ENCODE measurements at places on chromosomes 11 and 22.

DNA sequence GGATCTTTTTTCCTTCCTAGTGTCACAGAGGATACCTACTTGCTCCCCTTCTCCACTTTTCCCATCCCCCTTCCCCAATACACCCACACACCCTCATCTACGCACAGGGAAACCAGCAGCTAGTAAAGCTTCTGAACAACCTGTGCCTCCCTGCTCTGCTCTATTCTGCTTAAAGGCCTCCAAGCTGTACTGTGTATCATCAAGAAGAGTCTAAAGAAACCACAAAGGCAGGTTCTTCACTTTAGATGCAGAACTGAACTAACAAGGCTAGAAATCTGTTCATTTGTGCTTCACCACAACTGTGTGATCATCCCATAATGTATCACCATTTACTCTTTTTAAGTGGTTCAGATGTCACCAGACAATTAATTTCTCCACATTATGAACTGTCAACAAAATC is 132.5 kb downstream of the SGSM3 start:
- DNase-seq = no peak

DNA sequence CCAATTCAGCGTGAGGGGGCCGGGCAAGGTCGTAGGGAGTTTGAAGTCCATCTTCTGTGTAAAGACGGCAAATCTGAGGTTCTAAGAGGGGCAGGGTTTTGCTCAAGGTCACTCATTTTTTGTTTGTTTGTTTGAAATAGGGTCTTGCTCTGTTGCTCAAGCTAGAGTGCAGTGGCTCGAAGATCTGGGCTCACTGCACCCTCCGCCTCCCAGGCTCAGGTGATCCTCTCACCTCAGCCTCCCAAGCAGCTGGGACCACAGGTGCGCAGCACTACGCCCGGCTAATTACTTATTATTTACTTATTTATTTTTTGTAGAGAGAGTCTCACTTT is 355 bp upstream of the AP1B1 start:
- DNase-seq = no peak

DNA sequence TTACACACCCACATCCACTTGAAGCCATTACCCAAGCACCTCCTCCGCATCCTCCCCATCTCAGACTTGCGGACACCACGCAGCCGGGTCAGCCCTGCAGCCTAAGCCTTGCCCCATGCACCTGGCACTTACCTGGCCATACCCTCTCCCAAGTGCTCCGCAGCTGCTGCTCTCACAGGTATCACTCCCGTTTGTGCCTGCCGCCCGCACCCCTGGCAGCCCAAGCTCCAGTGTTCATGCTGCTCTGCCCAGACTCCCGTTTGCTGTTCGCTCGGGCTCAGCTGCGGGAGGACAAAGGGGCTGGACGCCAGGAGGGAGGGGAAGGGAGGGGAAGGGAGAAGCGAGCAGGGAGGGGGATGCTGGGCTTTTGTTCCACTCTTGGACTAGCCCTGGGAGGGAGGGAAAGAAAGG is at the start of gene KLHL35:
Gene KLHL35 (minus strand): TSS at position 293 of the 411 bp plus-strand sequence. CDS start 2,574 bp downstream, outside the sequence.
- DNase-seq = no peak

- no peak for DNase-seq
These were observed 16.1 kb upstream of the EED start for GRCh38 chr11:86228269-86229038.

GRCh38 chr22:36136475-36136874 is 24.1 kb downstream of the APOL3 start:
- DNase-seq = no peak

- no peak for DNase-seq
These were observed 97.4 kb downstream of the BCR start for GRCh38 chr22:23277583-23278295.

GRCh38 chr11:111379602-111380136 is 594 bp upstream of the POU2AF1 start:
- no peak for DNase-seq

GRCh38 chr22:37533995-37534394 is 14.8 kb upstream of the CARD10 start:
- no peak for DNase-seq

DNA sequence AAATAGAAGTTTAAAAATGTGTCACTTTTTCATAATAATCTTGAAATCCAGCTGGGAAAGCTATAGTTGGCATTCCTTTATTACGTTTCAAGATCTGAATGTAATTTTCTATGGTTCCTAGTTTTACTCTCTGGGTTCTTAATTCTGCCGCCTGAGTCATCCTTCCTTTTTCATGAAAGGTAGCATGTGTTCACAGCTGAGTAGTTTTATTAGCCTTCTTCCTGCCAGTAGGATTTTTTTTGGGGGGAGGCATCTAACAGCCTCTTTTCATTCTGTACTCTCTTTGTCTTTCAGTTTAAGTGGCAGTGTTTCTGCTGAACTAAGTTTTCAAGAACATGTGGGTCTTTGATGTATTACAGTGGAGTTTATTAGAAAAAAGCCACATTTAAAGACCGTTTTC is 36.5 kb downstream of the OR2AG2 start:
- DNase-seq = no peak

- DNase-seq = no peak
These were observed 9.4 kb downstream of the CNGA4 start for GRCh38 chr11:6248248-6248647.

DNA sequence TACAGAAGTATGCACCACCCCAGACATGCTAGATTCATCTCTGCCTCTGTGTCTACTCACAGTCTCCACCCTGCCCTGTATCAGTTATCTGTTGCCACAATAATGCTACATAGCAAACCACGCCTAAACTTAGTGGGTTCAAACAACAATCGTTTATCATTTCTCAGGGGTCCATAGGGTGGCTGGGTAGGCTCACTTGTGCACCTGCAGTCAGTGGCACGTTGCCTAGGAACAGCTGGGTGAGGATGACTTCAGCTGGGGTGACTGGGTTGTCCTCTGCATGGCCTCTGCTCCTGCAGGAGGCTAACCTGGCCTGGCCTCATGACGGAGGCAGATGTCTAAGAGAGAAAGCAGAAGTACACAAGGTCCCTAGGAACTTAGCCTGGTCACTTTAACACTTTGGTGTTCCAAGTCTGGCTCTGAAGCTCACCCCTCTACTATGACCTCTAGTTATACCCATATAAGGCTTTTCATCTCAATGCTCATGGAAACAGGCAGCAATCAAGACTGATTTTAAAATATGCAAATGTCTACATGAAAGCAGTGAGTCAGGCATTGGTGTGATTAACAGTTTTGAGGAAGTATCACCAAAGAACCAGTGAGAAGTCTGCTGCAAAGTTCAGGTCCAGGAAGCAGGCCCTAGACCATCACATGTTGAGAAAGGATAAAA is 10.7 kb downstream of the OLFML1 start:
- no peak for DNase-seq

- DNase-seq = no peak
These were observed 62.8 kb downstream of the DDX10 start for GRCh38 chr11:108727665-108728064.

DNA sequence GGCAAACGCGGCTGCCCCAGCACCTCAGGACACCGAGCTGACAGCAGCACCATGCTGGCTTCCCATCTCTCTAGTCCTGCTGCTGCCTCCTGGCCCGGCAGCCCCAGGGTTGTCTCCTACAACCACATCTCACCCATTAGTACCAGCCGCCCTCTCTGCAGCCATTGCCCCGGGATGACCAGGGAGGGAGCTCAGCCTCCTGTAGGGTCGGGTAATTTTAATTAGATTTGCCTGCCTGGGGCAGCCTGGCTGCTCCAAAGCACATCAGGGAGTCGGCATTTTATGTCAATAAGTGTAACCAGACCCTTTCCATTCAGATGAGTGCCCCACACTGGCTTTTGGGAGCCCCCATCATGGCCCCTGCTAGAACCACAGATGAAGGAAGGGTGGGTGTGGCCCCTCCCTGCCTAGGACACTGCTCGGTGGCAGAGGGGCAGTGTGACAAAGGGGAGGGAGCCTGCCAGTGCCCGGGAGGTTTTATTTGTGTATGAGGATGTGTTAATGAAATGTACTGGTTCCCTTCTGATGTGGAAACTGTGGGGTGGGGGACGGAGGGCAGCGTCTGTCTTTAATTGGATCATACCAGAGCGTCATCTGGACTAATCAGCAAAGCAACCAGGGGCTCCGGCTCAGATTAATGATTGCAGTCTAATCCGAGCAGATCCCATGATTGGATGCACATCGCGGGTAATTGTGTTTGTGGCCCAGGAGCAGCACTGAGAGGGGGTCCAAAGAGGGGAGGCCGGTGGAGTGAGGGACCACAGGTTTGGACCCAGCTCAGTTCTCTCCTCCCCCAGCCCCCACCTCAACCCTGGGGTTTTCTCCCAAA is 125.3 kb downstream of the FEZ1 start:
- DNase-seq = no peak

DNA sequence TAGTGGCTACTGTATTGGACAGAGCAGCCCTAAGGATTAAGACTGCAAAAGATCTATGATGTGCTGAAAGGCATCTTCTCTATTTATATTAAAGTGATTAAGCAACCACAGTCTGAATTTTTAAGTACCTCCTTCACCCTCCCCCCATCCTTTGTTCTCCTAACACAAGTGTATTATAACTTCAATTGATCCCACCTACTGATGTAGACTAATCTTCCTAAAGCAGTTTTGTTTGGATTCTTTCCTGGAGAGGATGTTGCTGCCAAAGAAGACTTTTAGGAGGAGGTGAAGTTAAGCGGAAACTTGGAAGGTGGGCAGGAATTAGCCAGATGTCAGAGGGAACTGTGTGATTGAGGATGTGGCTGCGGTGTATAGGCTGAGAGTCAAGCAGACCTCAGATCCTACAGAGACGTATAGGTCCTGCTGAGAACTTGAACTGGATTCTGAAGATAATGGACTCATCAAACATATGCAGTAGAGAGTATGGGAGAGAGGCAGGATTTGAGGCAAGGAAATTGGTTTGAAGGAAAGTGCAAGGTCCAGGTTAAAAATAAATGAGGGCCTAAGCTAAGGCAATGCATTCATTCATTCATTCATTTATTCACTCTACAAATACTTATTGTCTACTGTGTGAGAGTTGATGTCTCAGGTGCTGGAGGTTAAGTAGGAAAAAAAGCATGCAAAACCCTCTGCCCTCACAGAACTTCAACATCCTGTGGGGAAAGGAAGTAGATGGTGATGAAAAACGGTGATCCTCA is 5.2 kb upstream of the RASSF10 start:
- no peak for DNase-seq

- no peak for DNase-seq
These were observed 73.7 kb downstream of the MN1 start for GRCh38 chr22:27727673-27728451.

DNA sequence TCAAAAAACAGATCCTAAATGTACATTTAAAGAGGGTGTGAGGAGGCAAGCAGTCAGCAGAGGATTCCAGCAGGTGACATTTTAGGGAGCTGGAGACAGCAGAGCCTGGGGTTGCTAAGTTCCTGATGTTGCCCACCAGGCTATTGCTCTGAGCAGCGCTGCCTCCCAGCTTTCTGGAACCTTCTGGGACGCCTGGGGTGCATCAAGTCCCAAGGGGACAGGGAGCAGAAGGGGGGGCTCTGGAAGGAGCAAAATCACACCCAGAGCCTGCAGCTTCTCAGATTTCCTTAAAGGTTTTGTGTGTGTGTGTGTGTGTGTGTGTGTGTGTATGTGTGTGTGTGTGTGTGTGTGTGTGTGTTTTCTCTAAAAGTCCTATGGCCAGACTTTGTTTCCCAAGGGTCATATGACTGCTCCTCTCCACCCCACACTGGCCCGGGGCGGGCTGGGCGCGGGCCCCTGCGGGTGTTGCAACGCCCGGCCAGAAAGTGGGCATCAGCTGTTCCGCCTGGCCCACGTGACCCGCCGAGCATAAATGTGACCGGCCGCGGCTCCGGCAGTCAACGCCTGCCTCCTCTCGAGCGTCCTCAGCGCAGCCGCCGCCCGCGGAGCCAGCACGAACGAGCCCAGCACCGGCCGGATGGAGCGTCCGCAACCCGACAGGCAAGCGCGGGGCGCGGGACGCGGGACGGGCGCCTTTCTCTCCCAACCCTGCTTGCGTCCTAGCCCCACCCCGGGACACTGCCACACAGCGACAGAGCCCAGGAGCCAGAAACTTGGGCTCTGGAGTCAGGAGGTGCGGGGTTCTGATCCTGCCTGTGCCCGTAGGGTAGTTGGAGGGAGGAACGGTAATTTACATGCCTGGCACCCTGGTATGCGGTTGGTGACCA is at the start of gene HMOX1:
Gene HMOX1 (plus strand): TSS at position 560 of the 887 bp plus-strand sequence. CDS start 78 bp downstream, at position 638.
- DNase-seq = peak; percentile 29

GRCh38 chr22:31160328-31160978 is 471 bp downstream of the RNF185 start:
- DNase-seq = no peak

All from NK-92 treated with Interleukin-12 subunit alpha and Interleukin-12 subunit beta, amount 100 ng/mL, for 24 hours (cell line).